ENCODE measurements at places on chromosomes 5 and 9.

- no peak for DNase-seq
Observed at GRCh38 chr9:117612317-117612716, 91.9 kb upstream of the TLR4 start.

DNA sequence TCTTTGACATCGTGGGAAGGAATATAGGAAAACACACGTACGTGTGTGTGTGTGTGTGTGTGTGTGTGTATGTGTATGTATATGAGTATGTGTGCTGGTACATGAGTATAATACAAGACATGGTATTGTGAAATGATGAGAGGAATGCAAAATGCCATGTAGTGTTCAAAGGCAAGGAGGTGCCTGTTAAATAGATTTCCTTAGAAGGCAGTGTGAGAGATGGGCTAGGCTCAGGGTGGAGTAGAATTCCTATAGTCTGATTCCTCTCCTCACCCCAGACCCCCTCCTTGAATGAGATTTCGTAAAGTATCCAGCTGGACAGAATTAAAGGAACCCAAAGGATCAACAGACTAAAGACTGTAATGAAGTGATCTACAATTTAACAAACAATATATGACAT, 11.1 kb downstream of the GPR21 start:
- DNase-seq = peak; percentile 40

GRCh38 chr9:34559624-34560455, 29.7 kb downstream of the CNTFR start:
- peak; percentile 42 for DNase-seq

DNA sequence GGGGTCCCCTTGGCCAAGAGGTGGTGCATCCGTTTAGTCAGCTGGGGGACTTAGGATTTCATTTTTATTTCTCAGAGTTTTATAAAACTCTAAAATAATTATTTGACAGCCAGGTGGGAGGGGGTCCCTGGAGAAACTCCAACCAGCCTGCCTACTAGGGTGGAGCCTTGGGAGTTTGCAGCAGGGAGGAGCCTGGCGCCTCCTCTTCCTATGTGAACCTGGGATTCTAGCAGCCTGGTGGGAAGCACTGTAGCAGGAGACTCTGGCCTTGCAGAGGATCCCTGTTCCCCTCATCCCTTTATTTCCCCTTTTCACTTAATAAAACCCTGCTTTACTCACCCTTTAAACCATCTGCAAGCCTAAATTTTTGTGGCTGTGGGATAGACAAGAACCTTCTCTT, 50.8 kb downstream of the FXN start:
- no peak for DNase-seq

DNA sequence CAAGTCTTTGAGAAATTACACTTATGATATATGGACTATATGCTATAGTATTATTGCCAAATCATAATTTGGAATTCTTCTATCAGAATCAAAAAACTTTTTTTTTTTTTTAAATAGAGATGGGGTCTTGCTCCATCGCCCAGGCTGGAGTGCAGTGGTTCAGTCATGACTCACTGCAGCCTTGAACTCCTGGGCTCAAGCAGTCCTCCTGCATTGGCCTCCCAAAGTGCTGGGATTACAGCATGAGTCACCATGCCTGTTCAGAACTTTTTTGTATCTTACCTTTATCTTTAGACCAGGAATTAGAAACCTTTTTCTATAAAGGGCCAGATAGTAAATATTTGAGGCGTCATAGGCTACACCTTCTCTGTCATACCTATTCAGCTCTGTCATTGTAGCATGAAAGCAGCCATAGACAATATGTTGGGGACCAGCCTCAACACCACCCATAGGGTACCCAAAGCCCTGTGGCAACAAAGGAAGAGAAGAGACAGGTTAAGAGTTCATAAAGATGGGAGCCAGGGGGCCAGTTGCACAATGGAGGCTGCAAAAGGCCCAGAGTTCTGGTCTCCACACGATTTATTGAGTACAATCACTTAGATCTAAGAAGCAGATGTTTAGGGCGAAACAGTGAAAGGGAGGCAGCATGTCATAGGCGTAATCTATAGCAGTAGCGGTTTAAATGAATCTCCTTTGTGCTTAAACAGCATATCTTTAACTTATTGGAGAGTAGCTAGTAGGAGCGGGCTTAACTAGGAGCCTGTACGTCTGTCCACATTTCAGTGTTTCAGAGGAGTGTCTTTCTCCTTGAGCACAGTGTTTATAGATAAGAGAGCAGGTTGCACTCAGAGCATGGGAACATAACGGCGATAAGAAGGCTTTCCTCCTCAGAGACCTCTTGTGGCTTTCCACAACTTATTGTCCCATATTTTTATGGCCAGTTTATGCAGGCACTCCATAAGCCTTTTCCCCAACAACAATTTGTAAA, 12.5 kb downstream of the ECM2 start:
- DNase-seq = no peak

DNA sequence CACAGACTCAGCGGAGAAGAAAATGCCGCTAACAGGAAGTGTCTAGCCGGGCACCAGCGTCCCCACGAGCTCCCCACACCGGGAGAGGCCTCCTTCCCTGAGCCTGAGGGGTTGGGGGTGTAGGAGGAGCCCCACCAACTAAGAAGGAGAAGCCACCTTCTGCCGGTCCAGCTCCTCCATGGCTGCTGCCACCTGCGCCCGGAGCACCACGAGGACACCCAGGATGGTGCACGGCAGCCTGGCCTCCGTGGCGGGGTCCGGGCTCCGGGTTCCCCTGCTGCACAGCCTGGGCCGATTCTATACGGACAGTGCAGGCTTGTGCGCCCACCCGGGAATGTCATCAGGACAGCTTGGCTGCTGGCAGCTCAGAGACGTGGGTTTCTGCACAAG, 297 bp downstream of the LCN8 start:
- no peak for DNase-seq

GRCh38 chr5:15034379-15034778, 162.8 kb upstream of the ANKH start:
- DNase-seq = no peak

DNA sequence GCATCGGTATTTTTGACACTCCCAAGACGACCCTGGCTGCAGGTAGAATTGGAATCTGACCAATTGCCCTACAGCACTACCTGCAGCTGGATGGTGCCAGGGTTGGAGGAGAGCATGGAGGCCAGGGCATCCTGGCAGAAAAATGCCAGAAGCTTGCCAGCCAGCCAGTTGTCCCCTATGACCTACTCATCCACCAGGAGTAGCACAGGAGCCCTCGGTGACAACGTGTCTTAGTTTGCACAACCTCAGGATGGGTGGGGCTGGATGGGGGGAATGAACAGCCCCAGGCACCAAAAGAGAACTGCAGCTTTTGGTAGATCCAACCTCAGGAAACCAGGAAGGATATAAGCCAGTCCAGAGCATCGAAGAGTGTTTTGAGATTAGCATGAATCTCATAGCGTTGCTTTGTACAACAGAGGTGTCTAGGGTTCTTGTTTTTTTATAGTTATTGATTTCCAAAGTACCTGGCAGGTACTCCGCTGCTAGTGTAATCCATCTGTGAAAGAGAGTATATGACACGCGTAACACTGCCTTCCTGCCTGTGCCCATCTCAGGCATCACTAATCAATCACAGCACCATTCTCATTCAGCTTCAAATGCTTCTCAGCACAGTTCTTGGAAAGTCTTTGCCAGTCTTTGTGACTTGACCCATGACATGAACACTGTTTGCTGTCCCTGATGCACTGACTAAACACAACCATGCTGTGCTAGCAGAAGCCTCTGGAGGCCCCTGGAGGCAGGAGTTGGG, 36.7 kb upstream of the ASS1 start:
- DNase-seq = no peak

DNA sequence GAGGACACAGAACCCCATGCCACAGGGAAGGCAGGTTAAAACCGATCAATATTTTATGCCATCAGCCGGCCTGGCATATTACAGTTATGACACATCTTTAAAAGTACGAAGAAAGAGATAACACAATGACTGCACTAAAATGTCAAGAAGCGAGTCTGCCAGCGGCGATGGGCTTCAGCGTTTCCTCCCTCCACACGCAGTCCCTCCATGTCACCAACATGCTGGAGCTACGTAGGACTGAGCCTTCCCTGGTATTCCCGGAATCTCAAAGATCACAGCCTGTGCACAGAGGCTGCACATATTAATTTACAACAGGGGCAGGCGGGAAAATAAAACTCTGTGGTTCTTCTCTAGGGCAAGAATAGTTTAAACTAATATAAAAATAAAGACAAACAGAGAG, 257.7 kb downstream of the IRX1 start:
- DNase-seq = no peak

- peak; percentile 76 for DNase-seq
Observed at GRCh38 chr9:4339357-4339756, 39.5 kb upstream of the GLIS3 start.

- no peak for DNase-seq
Observed at GRCh38 chr5:23506329-23507236, 826 bp upstream of the PRDM9 start.
